ENCODE measurements at places on chromosomes 2 and 18.
A peak's percentile ranks its signal among the peaks of the same experiment; 100 is the strongest.

DNA sequence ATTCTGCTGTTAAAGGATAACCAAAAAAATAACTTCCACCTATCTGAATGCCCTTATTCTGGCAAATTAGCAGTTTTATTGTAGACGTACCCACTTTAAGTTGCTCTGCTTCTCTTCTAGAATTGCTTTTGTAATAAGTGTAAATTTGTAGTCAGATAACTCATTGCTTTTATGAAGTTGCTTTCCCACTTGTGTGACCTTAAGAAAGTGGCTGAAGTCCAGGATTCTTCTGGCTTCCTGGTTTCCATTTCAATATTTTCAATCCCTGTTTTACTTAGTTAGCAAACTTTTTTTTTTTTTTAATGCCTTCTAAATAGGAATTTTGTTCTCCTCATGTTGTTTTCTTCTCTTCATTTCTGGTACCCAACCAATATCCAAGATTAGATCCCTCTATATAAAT, 59.8 kb downstream of the GLS start:
- DNase-seq, result no peak

GRCh38 chr2:160742667-160743066, 249.1 kb upstream of the RBMS1 start:
- no peak for DNase-seq

DNA sequence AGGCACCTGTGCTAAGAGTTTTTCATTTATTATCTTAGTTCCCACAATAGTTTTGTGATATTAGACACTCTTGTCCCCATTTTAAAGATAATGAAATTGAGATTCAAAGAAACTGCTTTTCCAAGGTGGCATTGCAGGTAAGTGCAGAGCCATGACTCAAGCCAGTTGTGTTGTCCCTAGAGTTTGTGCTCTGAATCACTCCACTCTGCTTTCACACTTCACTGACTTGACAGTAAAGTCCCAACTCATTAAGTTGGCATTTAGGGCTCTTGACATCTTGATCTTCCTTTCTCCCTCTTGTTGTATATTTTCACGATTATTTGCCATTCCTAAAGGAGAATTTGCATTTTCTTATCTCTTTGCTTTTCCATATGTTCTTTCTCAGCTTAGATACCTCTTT, 114.3 kb downstream of the DIS3L2 start:
- DNase-seq, result no peak

DNA sequence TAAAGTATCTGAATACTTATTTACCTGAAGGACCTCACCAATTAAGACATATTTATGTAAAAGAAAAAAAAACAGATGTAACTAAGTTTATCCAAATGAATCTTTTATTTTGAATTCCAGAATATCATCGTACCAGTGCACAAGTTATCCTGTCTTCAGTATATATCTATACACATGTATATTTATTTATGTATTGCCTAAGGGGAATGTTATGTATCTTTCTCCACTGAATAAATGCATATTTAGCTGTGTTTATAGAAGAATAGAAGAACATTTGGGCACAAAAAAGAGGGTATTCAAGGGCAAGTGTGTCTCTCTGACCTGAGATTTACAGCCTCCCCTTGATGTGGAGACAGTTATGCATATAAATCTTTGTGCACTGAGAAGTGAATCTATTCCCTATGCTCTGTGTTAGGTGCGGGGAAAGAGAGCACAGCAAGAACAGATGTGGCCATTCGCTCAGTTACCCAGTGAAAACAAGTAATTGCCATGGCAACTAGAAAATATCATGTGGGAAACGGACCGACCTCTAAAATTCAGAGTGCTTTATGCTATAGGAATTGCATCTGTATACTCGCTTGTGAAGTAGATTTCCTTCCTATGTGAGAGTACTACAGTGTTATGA, 39.5 kb upstream of the ASXL3 start:
- DNase-seq, result no peak

GRCh38 chr2:143623909-143624260, 494.7 kb downstream of the ARHGAP15 start:
- DNase-seq, result no peak

- no peak for DNase-seq
Measured at GRCh38 chr18:2618009-2618408, 37.5 kb upstream of the SMCHD1 start.

DNA sequence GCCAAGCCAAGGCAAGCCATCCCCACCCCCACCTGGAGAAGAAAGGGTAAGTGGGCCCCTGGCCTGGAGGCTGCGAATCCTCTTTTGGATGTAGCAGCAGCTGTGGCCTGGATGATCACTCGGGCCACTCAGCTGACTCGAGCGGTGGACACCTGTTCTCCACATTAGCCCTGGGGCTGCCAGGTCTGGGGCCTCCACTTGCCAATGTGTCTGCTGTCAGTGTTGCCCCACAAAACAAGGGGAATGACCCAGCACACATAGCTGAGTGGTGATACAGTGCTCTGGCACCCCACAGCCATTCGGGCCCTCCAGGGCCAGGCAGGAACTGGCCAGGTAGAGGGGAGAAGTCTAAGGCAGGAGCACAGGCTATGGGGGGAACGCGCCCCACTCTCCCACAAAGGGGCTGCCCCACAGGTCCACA, 2.6 kb downstream of the STK25 start:
- no peak for DNase-seq

GRCh38 chr18:46013484-46014189, 46.5 kb upstream of the EPG5 start:
- no peak for DNase-seq

GRCh38 chr2:86764661-86765309, 25.9 kb downstream of the CD8A start:
- no peak for DNase-seq

- DNase-seq, result no peak
Measured at GRCh38 chr2:143893371-143893770, 626.5 kb downstream of the ZEB2 start.

DNA sequence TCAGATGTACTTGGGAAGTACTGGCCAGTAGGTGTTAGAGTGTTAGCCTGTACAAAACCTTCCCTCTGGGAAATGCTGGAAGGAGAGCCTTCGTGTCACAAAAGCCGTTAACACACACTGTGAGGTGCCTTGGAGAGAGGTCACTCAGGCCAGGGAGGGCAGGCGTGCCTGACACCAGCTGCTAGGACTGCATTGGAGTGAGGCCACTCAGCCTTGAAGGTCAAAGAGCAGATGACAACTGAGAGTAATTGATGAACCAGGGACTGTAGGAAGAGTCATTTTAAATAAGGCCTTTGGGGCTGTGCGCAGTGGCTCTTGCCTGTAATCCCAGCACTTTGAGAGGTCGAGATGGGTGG, 45.4 kb downstream of the ASAP2 start:
- no peak for DNase-seq

DNA sequence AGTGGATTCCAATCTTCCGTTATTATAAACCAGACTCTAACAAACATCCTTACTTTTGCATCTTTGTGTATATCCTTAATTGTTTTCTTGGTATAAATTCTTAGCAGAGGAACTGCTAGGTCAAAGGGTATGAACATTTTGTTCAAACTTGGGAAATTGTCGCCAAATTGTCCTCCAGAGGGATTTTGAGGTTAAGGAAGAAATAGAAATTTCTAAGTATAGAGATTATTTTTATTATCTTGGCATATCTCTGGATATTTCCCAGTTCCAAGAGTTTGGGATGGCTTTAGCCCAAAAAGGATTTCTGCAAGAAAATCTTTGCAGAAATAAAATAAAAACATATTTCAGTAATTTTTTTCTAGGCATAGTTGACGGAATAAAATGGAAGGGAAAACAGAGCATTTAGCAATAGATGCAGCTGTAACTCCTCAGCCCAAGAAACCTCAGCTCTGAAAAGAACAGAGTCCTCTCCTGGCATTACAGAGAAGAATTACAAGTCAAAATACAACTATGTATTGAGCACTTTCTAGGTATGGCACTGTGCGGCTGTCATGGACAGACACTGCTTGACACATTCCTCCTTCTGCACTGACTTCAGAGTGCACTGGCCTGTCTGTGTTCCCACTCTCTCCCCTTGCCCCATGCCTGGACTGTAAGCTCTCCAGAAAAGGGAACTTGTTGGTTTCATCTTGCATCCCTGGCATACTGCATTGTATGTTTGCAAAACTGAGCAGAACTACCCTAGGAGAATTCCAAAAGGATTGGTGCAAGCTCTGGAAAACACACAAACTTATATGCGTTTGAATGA, 117.3 kb upstream of the STON1 start:
- DNase-seq, result no peak

GRCh38 chr2:230619491-230619890, 93.2 kb upstream of the CAB39 start:
- DNase-seq, result no peak

- no peak for DNase-seq
Measured at GRCh38 chr2:132627536-132627935, 42.5 kb downstream of the LYPD1 start.

DNA sequence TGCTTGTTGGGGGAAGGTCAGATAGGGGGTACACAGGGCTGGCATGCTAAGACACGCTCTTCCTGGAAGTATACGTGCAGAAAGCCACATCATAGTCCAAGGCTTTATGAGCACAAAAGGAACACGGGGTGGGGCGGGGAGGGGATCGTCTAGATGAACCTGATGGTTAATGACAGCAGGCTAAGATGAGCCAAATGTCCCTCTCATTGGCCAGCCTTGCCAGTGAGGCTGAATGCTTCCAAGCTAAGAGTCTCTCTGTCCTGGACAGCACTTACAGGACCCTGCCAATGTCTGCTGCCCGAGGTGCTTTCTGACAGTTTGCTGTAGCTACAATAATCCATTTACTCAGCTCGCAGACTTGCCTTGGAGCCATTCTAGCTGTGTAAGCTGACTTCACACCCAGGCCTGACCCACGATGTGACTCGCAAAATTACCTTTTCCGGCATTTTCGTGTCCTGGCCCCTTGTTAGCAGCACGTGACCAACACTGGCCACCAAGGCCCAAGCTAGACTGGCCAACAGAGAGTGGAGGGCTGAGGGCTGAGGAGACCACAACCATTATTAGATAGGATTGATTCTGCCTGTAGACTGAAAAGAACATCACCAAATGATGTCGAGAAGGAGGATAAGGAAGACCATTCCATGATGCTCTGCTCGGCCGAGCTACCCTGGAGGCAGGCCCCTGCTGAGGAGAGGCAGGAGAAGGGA, 84.2 kb downstream of the MALT1 start:
- no peak for DNase-seq

- no peak for DNase-seq
Measured at GRCh38 chr2:144208924-144209323, 311.0 kb downstream of the ZEB2 start.

- no peak for DNase-seq
Measured at GRCh38 chr18:67694787-67695186, 178.3 kb upstream of the DSEL start.

- DNase-seq, result no peak
Measured at GRCh38 chr18:37714691-37715090, 149.1 kb upstream of the CELF4 start.

GRCh38 chr2:191319186-191319585, 74.0 kb downstream of the MYO1B start:
- DNase-seq, result no peak

GRCh38 chr2:180991820-180992219, 11.4 kb downstream of the UBE2E3 start:
- DNase-seq, result no peak

GRCh38 chr18:3081584-3081991, 68.6 kb upstream of the LPIN2 start:
- no peak for DNase-seq

- DNase-seq, result peak; percentile 43
Measured at GRCh38 chr2:8152392-8153257, 529.2 kb upstream of the ID2 start.

DNA sequence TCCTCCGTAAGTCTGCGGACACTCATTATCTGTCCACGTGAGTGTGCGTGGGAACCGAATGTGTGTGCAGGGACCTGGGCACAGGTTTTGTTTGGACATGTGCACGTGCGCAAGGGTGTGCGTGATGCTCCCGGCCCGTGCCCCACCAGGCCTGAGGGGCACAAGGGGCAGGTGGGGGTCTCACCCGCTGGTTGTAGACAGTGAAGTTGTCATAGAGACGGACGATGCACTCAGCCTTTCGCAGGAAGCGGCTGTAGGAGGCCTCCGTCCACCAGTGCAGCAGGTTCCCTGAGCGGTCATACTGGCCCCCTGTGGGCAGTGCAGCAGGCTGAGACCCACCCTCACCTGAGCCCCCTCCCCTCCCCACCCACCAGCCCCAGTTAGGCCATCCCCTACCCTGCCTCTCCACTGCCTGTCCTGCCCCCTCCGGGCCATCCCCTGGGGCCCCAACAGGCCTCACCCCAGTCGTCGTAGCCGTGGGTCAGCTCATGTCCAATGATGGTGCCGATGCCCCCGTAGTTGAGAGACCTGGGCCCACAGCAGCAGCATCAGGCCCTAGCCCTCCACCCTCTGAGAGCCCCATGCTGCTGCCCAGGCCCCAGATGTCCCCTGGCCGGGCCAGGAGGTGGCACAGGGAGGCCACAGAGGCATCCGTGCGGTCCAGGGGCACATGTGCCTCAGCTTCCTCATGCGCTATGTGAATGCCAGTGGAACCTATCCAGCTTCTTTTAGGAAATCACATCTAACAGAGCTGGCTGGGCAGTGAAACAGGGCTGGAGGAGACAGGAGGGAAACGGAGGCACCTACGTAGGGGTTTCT, 6.1 kb downstream of the ECEL1 start:
- DNase-seq, result no peak

DNA sequence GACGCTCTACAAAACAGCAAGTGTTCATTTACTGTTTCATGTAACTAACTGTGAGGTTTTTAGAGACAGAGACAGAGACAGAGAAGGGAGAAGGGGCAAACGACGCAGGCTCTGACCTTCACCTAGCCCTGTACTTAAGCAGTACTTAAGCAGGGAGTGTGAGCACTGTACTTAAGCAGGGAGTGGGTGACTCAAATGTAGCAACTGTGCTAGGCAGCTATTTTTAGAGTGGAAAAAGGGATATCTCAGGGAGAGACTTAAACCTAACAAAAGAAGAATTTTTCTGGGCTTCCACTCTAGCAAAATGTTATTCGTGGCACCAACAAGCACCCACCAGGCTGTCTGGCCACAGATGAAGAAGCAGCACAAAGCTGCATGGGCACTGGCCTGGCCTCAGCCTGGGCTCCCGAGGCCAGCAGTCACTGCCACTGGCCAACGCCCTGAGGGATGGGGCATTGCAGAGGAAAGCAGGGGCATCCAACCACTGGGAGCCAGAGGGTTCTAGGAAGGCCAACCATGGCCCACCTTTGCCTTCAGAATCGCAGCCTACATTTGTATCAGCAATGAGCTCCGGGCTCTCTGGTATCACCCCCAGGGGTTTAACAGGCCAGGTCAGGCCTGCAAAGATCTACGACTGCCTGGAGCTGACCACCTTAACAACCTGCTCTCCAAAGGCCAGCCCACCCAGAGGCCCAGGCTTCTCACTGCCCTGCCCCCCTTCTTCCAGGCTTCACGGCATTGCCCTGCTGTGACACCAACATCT, 154.3 kb downstream of the TTC32 start:
- DNase-seq, result no peak

DNA sequence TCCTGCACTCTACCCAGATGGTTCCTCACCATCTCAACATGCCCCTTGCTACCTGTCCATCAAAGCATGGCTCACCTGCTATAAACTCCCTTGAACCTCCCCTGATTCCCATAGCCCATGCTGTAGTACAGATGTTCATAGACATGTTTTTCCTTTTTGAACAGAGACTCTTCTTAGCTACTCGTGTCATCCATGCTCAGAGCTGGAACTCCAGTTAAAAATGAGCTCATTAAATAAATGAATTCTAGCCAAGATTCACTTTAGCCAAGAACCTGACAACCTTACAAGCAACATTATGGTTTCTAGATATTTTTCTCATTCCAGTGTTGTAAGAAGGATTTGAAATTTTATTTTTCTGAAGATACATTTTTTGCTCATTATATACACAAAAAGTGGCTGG, 65.0 kb downstream of the SCG2 start:
- DNase-seq, result no peak

- no peak for DNase-seq
Measured at GRCh38 chr18:27668158-27668557, 483.1 kb upstream of the CHST9 start.

GRCh38 chr2:218605432-218605831, 2.3 kb upstream of the PLCD4 start:
- DNase-seq, result no peak

Measured in GM12892 (cell line).